RPMI7951 (cell line): ENCODE measurements at places on chromosomes 7 and 10.

- DNase-seq, result peak; percentile 99
Observed at GRCh38 chr10:33509231-33509831, 174.9 kb upstream of the NRP1 start.

- peak; percentile 42 for DNase-seq
Observed at GRCh38 chr10:60943316-60944057, 498 bp downstream of the RHOBTB1 start.

- DNase-seq, result no peak
Observed at GRCh38 chr7:141023295-141023694, 8.5 kb upstream of the MRPS33 start.

DNA sequence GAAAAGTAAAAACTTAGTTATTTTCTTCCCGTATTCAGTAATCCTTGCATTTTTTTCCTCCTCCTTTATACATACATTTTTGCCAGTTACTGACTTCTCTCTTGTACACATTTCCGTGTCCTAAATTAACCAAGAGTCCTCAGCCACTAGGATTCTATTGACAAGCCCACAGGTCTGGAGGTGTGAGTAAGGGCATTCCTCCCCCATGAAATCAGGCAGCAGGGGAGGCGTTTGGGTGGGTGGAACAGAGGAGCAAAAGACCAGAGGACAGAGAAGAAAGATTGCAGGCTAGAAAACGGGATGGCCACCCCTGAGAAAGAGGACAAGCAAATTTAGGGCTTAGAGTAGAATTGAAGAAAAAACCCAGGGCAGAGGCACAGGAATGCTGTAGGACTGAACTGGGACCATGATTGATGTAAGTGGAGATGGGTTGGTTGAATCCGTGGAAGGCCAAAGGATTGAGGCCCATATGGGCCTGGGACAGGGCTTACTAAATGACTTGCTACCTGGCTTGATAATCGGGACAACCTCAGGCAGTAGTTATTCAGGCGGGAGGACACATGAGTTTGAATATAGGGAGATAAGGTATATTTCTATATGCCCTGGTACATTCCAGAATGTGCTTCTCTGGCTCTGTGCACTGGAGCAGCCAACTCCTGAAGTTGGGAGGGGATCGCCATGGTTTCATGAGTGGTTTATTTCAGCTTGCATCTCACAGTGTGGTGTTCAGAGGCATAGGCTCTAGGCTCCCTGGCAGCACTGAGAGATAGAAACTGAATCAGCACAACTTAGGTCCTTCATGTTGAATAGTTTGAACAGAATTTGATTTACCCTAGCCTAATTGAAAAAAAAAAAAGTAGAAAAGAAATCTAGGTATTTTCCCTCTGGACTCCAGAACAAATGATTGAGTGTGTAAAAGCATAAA lies 28.0 kb downstream of the IKZF1 start:
- no peak for DNase-seq

- DNase-seq, result no peak
Observed at GRCh38 chr10:586151-586550, 103.3 kb downstream of the DIP2C start.

DNA sequence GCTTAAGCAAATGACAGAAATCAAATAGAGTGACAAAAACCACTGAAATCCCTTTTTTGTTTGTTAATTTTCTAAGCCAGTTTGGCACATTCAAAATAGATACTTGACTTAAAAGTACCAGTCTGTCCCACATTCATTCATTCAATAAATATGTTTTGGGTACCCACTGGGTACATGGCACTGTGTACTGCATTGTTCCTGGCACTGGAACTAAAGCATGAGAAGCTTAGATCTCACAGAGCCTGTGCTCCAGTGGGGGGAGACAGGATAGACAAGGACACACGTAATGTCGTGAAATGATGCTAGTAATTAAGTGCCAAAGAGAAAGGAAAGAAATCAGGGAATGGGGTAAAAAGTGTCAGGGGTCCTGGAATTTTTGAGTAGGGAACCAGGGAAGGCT lies 13.0 kb downstream of the MTURN start:
- DNase-seq, result no peak

DNA sequence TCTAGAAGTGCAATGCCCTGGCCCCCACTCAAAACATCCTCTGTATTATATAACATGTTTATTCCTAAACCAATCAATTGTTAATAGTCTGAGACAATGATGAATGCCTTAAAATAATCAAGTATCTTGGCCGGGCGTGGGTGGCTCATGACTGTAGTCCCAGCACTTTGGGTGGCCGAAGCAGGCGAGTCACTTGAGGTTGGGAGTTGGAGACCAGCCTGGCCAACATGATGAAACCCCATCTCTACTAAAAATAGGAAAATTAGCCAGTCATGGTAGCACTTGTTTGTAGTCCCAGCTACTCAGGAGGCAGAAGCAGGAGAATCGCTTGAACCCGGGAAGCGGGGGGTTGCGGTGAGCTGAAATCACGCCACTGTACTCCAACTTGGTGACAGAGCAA lies 29.4 kb upstream of the CACNA2D1 start:
- no peak for DNase-seq

DNA sequence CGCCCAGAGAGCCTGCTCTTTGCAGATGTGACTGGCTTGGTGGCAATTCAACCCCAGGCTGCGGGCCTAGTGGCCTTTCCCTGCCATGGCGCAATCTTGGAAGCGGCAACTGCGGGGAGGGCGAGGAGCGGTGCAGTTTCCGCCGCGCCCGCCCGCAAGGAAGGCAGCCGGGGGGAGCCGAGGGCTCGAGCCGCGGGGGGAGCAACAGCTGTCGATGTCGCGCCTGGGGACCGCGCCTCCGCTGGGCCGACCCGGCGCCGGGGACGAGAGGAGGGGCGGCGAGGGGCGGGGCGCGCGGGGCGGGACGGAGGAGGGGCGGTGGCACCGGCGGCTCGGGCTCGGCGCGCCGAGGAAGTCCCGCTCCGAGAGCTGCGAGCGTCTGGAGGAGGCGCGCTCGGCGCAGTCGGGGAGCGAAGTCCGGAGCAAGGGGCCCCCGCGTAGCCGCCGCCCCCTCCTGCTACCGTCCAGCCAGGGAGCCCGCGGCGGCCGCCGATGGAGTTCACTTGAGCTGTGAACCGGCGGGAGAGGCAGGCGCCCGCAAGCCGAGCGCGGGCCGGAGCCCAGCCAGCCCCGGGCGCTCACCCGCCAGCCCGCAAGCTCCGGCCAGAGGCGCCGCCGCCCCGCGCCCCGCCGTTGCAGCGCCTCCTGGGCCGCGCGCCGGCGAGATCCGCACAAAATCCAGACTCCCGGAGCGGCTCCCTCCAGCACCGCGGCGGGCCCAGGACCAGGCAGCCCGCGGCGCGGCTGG lies 438.1 kb upstream of the GALNT17 start:
- peak; percentile 3 for DNase-seq

GRCh38 chr10:21985541-21985940 lies 18.0 kb downstream of the DNAJC1 start:
- DNase-seq, result peak; percentile 11

DNA sequence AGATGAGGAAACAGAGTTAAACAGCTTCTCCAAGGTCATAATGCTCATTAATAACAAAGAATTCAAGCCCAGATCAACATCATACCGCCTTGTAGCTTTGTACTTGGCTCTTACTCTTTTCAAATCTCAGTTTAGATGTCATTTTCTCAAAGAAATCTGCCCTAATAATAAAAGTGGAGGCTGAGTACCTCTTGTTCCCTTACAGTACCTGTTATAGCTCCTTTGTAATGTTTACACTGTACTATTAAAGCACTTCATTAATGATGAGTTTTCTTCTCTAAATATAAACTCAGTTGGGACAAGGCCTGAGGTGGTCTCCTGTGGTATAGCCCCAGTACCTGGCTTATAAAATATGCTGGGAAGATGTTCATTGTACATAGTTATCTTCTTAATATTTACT lies 7.8 kb downstream of the SMNDC1 start:
- DNase-seq, result no peak

- DNase-seq, result no peak
Observed at GRCh38 chr10:88946965-88947590, 5.5 kb downstream of the ACTA2 start.

DNA sequence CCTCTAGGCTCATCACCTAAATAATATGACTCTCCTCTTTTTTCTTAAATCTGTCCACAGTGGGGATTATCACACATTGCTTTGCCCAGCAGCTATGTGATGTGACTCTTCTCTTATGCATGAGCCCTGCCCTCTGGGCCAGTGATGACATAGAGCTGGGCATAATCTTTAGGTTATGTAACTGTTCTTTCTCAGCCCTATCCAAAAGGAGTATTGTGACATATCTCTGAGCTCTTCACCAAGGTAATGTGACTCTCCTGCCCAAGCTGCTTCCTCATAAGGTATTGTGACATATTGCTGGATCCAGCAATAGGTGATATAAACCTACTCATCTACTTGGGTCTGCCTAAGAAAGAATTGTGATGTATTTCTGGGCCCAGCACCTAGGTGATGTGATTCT lies 37.7 kb upstream of the ZNF107 start:
- no peak for DNase-seq
